ENCODE measurements at places on chromosomes 7 and 10.

GRCh38 chr7:124728610-124729009 is 37.0 kb downstream of the GPR37 start:
- no peak for DNase-seq

DNA sequence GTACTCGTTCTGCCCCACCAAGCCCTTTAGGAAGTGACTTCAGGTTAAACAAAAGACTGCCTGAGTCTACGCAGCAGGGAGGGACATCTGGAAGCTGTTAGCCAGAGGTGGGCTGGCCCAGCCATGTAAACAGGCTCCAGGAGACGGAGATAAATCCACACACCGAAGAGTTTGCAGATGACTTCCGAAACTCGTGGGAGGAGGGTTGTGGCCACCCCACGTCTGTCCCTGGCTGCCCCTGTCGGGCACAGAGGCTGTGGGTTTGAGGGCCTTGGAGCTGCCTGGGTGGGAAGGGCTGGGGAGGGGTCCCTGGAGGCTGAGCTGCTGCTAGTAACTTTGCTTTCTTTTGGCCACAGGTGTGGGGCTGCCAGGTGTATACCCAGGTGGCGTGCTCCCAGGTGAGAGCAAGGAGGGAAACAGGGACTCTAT is 15.6 kb downstream of the ELN start:
- no peak for DNase-seq

GRCh38 chr7:77455321-77455720 is 39.2 kb upstream of the GSAP start:
- DNase-seq: peak; percentile 12

DNA sequence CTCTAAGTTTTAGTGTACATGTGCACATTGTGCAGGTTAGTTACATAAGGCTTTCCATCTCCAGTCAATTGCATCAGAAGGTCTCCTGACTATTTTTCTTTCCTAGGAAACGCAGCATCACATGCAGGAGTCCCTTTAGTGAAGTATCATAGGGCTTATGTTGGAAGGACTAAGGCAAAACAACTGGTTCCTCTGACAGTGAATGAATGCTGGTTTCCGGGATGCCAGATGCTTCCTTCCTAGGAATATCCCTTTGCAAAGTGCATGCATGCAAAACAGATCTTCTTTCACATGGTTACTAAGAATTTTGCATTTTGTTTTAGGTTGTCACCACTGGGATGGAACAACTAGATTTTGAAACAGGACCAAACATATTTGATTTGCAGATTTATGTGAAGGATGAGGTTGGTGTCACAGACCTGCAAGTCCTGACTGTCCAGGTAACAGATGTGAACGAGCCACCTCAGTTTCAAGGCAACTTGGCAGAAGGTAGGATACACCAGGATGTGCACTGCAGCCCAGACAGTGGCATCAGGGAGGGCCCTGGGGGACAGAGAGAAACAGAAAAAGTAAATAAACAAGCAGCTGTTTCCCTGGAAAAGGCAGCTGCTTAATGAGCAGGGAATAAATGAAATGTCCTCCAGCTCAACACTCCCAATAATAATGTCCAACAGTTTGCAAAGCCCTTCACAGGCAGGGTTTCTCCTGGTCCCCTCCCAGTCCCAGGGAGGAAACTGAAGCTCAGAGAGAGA is 17.8 kb downstream of the CDHR3 start:
- no peak for DNase-seq

- DNase-seq: no peak
These were observed 33.2 kb downstream of the DYDC1 start for GRCh38 chr10:80323311-80323710.

- DNase-seq: no peak
These were observed 18.7 kb downstream of the PRSS2 start for GRCh38 chr7:142789441-142789840.

GRCh38 chr7:118094044-118094443 is 89.9 kb upstream of the LSM8 start:
- no peak for DNase-seq

DNA sequence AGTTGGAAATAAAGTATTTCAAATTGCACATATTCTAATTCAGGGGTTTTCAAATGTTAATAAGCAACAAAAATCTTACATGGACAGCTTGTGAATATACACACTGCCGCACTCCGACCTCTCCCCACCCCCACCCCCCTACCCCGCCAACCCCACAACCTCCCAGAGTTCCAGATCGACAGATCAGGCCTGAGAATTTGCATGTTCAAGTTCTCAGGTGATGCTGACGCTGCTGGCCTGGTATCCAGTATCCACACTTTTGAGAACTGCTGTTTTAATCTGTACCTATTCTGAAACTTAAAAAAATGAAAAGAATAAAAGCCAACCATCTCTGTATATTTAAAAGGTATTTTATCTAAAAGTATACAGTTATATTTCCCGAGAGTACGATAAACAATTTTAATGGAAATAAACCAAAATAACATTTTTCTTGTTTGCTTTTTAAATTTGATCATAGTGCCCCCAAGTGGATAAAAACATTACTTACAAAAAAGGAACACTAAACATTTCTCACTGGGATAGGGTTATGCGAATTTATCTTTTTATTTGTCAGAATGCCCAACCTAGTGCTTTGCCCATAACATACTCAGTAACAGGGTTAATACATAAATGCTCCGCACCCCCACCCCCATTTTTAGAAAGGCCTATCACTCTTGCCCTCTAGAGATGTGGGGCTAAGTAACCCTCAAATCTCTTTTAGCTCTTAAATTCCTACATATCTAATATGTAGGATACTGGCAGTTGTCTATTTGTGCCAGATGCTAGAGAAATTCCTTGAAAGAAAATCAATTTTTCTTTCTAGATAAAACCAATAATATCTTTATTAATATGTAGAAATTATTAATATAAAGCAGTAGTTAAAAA is 166.3 kb downstream of the RNF133 start:
- no peak for DNase-seq

GRCh38 chr10:1195828-1196227 is 139.6 kb downstream of the WDR37 start:
- no peak for DNase-seq

GRCh38 chr10:31479752-31480151 is 160.7 kb downstream of the ZEB1 start:
- DNase-seq: no peak

GRCh38 chr7:7438851-7439250 is 96.8 kb downstream of the COL28A1 start:
- DNase-seq: peak; percentile 78

DNA sequence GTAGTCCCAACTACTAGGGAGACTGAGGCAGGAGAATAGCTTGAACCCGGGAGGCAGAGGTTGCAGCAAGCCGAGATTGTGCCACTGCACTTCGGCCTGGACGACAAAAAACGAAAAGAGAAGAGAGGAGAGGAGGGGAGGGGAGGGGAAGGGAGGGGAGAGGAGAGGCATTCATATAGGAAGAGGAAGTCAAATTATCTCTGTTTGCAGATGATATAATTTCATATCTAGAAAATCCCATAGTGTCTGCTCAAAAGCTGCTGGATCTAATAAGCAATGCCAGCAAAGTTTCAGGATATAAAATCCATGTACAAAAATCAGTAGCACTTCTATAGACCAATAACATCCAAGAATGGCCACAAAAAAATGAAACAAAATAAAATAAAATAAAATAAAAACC is 120.3 kb downstream of the LMBR1 start:
- no peak for DNase-seq

- no peak for DNase-seq
These were observed 305.6 kb downstream of the PTEN start for GRCh38 chr10:88169037-88169319.

All from Caki2 (cell line).